ENCODE measurements at places on chromosomes 4 and X.

- DNase-seq: no peak
Measured at GRCh38 chr4:22490718-22491315, 25.0 kb downstream of the ADGRA3 start.

DNA sequence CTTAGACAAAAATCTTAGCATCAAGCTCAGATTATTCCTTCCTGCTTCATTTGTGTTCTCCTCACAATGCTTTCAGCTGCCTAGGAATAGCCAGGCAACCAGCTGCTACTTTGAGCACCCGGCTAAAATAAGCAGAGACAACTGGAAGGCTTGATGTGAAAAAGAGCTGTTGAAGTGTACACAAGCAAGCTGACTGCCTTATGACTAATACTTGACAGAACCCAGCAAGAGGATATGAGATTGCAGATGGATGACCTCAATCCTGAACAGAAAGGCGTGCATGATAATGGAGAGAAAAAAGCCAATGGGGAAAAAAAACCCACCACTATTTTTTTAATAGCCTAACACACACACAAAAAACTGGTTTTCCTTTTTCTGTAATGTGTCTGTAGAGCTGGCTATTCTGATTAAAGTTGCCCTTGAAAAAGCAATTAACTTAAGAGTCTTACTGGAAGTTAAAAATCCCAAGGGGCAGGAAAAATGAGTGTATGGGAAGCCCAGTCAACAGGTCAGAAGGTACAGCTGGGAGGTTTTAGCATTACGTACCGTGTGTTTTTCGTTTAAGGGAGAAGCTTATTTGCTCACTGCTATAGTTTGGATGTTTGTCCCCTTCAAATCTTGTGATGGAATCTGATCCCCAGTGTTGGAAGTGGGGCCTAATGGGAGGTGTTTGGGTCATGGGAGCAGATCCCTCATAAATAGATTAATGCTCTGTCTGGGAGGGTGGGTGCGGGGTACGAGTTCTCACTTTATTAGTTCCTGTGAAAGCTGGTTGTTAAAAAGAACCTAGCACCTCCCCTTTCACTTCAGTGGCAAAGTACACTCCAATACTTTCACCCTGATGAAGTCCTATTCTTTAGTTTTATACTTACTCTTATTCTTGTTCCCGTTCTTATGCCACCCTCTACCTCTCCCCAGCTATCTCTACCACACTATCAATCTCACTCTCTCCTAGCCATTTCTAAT is 37.1 kb upstream of the HERC6 start:
- peak; percentile 81 for DNase-seq

GRCh38 chr4:45062935-45063545 is 336.7 kb upstream of the GNPDA2 start:
- no peak for DNase-seq

DNA sequence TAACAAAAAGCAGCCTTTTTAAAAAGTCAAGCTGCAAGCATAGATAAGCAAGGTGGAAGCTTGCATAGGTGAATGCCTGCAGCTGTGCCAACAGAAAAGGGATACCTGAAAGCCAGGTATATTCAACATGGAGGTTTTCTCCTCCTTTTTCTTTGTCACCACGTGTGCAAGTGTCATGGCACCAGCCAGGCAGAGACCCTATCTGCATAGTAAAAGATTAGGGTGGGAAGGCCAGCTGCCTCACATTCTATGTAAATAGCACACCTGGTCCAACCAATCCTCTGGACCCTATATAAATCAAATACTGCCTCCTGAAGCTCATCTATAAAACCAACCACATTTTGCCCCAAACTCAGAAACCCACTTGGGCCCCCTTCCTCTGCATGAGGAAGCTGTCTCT is 28.0 kb upstream of the PLK4 start:
- no peak for DNase-seq

DNA sequence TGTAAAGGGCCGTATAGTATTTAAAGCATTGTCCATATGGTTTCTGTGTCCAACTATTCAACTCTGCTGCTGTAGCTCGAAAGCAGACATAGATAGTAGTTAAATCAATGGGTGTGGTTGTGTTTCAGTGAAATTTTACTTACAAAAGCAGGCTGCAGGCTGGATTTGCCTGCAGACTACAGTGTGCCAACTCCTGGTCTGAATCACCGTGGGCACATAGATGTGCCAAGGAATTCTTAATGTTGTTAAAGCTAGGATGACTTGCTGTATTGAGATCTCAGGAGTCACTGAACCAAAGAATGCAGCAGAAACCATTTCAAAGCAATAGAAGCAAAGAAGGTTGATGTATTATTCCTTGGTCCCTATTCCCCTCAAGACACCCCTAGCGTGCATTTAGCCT is 379.0 kb downstream of the STIM2 start:
- DNase-seq: no peak

DNA sequence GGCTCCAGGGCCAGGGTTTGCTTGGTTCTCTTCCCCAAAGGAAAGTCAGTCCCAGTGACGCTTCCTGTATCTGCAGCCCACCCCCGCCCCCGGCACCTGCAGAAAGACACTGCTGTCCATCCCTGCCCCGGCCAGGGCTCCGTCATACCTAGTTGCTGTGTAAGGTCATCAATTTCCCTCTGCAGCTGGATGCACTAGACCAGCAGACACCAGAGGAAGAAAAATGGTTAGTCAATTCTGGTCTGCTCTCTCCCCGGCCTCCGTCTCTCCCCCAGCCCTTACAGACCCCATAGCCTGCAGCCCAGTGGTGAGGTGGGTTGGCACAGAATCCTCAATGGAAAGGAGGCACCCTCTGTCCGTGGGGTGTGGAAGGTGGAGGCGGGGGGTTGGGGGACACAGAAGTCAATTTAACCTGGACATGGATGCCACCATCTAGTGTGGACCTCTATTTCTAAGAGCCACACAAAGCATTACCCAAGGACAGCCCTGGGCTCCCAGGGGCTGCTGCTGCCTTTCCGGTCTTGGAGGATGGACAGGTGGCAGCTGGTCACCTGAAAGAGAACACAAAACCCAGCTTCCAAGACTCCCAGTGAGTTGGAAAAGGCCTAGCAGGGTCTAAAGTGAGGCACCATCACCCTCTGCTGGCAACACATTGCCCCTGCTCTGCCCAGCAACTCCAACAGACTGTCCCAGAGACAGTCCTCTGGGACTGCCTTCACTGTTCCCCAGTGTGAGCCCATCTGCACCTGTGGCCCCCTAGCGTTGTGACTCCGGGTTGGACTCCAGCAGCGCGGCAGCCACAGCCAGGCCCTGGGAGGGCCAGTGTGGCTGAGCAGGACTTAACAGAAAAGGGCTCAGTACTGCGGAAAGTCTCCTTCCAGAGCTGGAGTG is 40.2 kb upstream of the NHSL2 start:
- DNase-seq: no peak

DNA sequence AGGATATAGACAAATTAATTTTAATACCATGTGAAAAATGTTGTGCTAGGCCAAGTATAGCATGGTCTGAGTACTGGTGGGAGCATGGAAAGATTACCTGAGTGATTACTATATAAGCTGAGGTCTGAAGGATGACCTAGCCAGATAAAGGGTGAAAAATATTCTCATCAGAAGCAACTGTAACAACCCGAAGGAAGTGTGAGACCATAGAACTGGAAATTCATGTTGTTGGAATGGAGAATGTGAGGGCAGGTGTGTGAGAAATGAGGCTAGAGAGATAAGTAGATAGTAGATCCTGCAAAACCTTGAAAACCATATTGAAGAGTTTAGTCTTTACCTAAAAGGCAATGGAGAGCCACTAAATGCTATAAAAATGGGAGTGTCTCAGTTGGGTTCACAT is 71.5 kb downstream of the ARFIP1 start:
- DNase-seq: no peak

DNA sequence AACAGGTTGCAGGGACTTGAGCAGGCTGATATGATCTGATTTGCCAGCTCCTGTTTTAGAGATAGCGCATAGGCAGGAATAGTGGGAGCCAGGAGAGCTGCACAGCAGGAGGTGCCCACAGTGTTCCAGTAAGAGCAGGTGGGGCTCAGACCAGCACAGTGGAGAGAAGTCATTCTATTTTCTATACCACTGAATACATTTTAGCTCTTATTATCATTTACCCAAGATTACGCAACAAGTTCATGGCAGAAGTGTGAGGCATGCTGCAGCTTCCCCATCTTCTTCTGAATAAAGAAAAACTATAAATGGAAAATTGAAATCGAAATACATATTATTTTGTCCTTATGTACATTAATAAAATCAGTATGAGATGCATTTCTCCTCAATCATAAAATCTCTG is 114.7 kb upstream of the EDNRA start:
- no peak for DNase-seq

DNA sequence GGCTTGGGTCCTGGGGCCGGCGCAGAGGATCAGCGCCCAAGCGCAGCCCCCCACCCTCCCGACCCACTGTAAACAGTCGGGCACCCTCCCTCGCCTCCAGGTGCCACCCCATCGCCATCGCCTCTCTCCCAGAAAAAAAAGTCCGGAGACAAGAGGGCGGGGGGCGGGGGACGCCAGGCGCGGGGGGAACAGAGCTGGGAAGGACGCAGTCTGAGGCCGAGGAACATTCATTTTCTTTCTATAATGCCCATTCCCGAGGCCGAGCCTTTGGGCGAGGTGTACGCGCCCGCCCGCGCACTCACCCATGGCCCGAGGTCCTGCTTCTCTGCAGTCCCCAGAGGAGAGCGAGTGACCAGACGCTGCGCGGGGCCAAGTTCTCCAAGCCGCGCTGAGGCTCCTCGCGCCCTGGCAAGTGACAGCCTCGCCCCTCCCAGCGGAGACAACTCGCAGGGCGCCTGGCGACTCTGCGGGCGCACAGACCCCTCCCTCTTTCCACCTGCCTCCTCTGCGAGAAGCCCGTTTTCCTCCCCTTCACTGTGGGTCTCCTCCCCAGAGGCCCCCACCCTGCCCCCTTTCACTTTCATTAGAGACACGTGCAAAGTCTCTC is 63.5 kb upstream of the WDR17 start:
- no peak for DNase-seq

Data from AG04449 (cell line).